ENCODE measurements at places on chromosomes 3 and 15.

- no peak for DNase-seq
These were observed 12.7 kb upstream of the PTPN9 start for GRCh38 chr15:75591655-75592364.

- no peak for DNase-seq
These were observed 831.4 kb downstream of the AGBL1 start for GRCh38 chr15:86911022-86911421.

- DNase-seq: peak; percentile 24
These were observed 59.2 kb downstream of the TMOD3 start for GRCh38 chr15:51888593-51889195.

- no peak for DNase-seq
These were observed 95.8 kb upstream of the TGFBR2 start for GRCh38 chr3:30510596-30510995.

DNA sequence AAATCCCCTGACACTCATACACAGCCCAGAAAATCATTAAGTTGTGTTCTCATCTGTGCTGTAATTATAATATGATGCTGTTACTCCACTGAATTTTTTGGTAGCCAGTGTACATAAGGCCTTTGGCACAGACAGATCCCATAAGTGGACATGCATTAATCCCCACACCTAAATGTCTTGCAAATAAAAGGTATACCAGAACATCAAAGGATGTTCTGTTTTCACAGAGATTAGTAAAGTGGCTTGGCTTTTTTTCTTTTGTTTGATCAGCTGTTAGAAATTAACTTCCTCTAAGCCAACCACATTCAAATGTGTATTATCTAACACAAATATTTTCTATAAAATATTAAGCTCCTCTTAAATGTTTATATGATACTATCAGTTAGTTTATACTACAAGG is 2.7 kb downstream of the SST start:
- DNase-seq: no peak
